Fibroblast of skin of scalp (primary cell): ENCODE measurements at places on chromosomes 5 and 9.

GRCh38 chr9:114968671-114969070, 38.3 kb upstream of the TNFSF8 start:
- DNase-seq, result peak; percentile 74

GRCh38 chr9:81558091-81558830, 131.1 kb downstream of the TLE1 start:
- peak; percentile 89 for DNase-seq

GRCh38 chr9:93299418-93300174, 115.7 kb downstream of the WNK2 start:
- DNase-seq, result no peak

DNA sequence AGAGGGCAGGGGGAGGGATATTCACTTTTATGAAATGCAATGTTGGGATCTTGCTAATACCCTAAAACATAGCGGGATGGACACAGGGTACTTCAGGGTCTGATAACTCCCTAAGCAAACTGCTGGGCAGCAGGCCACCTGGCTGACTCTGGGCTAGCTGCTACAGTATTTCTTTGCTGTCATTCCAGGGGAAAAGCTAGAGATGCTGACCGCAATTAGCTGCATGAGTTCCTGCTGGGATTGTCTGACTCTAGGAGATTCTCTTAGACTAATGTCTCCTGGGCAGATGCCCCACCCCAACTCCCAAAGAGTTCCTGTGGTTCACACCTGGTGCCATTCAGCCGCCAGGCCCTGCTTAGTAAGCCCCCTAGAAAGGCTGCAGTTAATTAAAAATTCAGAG, 69.9 kb downstream of the PSAT1 start:
- DNase-seq, result no peak

GRCh38 chr5:57202811-57203210, 29.0 kb downstream of the GPBP1 start:
- DNase-seq, result no peak

GRCh38 chr9:75071530-75072122, 16.3 kb downstream of the NMRK1 start:
- DNase-seq, result no peak

DNA sequence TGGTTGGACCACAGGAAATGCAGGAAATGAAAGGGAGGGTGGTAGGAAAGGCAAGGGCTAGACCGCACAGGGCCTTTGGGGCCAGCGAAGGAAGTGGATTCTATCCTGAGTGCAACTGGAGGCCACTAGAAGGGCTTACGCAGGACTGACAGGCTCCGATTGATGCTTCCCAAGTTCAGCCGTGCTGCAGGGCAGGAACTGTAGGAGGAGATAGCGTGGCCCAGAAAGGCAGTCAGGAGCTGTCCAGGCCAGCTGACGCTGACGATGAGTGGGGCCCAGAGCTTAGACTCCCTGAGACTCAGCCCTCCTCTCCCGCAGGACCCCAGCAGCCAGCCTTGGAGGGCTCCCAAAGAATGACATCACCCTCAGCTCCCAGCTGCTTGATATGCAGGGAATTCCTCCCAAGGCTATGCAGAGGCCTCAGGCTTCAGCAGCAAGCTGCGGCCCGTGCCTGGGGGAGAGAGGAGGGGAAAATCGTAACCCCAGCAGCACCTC, 48.8 kb downstream of the KCNIP1 start:
- DNase-seq, result peak; percentile 97

GRCh38 chr5:97623441-97623840, 440.4 kb upstream of the RIOK2 start:
- DNase-seq, result no peak

GRCh38 chr5:151562019-151562707, 29.0 kb downstream of the FAT2 start:
- no peak for DNase-seq

DNA sequence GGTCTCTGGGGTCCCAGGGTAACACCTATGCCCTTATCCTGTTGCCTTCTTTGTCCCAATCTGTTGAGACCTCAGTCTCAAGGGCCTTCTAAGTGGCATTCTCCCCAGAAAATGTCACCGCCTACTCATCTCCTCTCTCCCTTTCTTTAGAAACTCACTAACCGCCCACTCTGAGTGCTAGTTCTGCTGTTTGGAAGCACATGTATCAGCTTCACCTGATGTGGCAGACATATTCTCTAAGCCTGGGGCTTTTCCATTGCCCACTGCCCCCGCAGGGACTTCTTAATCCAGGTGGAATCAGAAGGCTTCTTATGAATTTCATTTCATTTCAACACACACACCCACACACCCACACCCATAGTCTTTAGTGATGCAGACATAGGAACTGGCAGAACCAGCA, 165.1 kb downstream of the ASTN2 start:
- no peak for DNase-seq

DNA sequence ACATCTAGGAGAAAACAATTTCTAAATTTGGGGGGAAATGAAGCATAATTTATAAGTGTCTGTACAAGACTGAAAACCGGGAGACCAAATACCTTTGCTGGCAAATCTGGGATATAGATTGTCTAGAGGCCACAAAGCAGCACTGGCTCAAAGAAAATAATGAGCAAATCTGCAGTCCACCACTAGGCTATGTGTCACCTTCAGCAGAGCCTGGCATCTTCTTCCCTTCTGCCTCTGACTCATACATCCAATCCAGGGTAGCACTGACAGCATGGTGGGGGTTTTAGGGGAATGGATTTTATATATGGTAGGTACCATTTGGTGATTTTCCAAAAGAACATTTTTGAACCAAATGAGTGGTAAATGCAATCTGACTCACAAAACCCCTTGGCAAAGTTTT, 12.8 kb downstream of the FAM81B start:
- no peak for DNase-seq

GRCh38 chr9:5453673-5454072, 3.3 kb downstream of the CD274 start:
- no peak for DNase-seq

- DNase-seq, result no peak
Measured at GRCh38 chr9:133225171-133226011, 16.3 kb upstream of the OBP2B start.

DNA sequence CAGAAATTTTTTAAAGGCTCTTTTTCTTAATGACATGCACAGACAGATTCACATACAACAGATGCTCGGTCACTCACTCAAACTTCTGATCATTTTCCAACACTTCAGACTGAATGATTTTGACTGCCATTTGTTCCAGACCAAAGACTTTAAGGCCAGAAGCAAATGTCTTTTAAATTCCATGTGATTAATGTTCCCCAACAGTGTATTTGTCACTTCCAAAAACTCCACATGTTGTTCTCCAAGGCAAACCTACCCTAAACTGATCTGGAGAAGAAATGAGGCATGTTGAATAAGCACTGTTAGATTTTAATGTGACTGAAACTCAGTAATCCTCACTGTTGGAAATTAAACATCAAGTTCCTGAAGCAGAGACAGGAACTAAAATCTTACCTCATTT, 366.7 kb downstream of the GABRG2 start:
- no peak for DNase-seq

GRCh38 chr9:80931163-80931562, 758.2 kb downstream of the TLE1 start:
- no peak for DNase-seq

DNA sequence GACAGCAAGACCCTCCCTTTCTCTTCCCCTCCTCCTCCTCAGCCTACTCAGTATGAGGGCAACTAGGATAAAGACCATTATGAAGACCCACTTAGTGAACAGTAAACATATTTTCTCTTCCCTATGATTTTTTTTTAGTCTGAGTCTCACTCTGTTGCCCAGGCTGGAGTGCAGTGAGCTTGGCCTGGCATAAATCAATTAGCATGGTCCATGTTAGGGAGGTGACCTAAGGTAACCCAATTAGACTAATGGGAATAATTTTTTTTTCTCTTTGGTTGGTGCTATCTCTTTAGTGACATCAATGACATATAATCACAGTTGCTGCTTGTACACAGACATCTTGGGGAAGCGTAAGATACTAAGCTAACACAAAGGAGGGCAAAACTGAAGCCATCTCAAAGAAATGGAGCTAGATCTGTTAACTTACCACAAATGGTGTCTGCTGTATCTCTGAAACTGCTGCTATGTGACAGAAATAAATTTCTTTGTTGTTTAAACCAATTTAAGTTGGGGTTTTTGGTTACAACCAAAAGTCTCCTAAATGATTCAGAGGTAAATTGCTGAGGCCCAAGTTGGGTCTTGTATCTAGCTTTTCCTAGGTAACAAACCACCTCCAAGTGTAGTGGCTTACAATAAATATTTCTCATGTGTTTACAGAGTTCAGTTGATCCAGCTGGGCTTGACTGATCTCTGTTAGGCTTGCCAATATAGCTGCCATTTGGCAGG, 13.3 kb downstream of the PKD2L2 start:
- DNase-seq, result no peak
